ENCODE measurements at places on chromosomes 7 and 10. TPM values are rescaled to one million over a fixed set of nuclear protein-coding genes. Genes with fewer than 3 reads are reported as not detected.
A peak's percentile ranks its signal among the peaks of the same experiment; 100 is the strongest.

Gene C7orf33
- total RNA-seq = not detected

Gene CYP3A4
- 0.11 TPM for total RNA-seq

Gene GIMAP6
- 1.9 TPM for total RNA-seq

Gene CELF2
- total RNA-seq = 0.24 TPM

Gene OIT3
- not detected for total RNA-seq

DNA sequence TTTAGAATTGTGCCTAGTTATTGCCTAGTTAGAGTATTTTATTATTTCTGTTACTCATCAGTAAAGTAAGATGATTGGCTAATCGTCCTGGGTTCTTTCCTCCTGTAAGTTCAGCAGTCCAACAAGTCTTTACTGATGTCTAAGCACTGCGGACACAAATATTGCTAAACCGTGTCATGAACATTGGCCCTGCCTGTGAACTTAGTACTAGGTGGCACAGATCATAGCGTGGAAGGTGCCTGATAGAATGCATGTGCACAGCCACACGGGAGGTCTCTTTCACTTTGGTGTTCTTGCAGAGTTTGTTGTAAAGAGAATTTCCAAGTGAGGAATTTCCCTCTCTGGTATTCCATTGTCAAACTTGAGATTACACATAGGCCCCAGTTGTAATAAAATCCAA is 38.0 kb downstream of the RBM33 start:
- no peak for DNase-seq

DNA sequence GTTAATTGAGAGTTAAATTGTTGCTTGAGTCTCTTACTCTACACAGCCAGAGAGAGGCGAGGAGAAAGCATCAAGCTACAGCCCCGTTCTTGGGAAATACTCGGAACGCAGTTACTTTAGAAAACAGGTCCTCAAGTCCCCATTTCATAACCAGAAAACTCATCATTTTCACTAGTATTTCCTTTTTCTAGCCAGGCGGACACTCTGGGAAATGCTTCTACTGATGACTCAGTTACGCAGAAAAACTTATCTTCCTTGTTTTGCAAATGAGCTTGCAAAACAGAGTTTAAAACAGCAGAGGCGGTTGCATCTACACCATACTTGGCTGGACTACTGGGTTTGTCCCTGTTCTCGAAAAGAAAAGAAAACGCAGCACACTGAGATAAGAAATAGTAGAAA is 111.4 kb upstream of the FGFR2 start:
- DNase-seq = no peak

DNA sequence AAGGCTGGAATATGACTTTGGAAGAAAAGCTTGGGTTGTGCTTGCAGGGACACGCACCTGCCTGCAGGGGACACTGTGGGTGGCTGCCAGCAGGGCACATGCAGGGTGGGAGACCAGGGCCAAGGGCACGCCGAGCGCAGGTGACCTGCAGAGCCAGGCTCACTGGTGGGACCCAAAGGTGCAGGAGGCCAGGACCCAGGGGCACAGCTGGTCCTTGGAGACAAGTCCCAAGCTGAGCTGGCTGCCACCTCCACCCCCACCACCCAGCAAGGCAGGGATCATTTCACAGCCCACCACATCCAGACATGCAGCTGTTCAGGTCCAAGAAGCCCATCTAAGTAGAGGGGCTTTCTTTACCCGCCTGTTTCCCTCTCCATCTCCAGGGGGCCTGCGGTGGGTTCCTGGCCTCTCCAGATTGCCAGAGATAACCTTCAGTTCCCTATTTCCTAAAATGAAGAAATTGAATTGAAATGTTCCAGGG is 13.8 kb upstream of the CLIP2 start:
- DNase-seq = peak; percentile 62

DNA sequence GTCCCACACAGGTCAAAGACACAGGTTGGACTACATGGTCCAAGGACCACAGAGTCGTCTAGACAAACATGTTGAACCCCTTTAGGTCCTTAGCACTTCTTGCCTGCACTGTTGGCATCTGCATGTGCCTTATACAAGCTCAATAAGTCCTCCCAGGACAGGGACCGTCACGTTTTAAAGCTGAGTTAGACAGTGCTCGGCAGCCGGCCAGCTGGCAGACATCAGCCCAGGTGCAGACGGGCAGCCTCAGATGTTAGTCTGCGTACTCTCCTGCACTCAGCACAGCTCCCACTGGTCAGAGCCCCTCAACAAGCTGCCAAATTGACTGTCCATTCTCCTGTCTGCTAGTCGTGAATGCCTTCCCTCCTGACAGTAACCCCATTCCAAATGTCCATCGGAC is 34.9 kb downstream of the PARP12 start:
- DNase-seq = no peak

DNA sequence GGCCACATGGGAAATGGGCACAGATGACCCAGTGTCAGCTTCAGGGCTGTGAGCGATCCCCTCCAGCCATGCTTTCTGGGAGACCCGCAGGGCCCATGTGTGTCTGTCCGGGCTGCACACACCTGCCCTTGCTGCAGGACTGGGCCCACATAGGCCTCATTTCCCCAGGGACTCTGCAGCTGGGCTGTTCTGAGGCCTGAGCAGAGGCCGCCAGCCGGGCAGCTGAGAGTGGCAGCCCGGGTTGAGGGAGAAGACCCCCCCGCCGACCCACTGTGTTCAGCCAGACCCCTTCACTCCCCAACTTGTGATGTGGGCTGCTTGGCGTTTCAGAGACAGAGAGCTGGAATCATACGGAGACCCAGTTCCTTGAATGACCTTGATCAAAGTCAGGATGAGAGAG is 50.1 kb upstream of the DPYSL4 start:
- no peak for DNase-seq

DNA sequence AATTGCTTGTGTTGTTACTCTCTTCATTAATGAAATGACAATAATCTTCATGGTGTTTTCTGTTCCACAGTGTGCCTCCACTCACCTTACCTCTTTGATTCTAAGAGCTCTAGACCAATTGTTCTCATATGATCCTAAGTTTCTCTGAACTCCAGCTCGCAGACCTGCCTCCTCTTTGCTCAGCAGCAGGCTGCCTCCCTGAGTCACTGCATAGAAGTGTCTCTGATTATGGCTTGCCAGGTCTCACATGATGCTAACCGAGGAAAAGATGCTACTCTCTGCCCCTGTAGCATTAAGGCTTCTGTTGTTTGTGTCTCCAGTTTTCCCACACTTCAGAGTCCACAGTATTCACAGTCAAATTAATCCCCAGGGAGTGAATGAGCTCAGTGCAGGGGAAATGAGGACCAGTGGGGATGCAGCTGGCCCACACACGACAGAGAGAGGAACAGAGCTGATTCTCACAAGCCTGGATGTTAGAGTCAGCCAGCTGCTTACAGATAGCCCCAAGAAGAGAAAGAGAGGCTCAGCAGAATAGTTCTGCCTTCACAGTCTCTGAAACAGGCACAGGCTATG is 145.9 kb upstream of the EGR2 start:
- DNase-seq = no peak

DNA sequence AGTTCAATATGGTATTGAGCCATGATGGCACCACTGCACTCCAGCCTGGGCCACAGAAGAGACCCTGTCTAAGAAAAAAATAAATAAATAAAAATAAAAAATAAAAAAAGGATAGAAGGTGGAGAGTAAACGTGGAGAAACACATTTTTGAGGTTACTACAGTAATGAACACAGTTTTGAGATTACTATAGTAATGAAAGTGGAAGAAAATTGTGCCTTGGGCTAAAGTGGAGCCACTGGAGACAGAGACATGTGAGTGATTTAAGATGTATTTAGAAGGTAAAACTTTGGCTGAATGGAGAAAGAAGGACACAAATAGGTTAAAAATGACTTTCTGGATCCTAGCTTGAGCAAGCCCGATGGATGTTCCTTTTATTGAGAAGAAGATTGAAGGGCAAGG is 76.8 kb downstream of the HGF start:
- DNase-seq = no peak

DNA sequence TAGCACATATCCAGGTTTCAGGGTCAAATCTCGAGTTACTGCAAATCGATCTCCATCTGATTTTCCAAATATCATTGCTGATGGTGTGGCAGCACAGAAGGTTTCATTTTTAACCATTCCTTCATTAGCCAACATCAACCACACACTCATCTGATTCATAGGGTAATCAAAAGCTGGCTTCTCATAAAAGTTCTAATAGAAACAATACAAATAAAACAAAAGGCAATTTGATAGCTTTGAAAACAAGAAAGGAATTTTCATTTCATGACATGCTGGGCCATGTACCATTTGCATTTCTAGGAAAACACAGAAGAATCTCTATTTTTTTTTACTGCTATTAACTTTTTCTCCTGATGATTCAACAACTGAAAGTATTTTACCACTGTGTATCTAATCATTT is 147.7 kb upstream of the SLC26A5 start:
- no peak for DNase-seq

DNA sequence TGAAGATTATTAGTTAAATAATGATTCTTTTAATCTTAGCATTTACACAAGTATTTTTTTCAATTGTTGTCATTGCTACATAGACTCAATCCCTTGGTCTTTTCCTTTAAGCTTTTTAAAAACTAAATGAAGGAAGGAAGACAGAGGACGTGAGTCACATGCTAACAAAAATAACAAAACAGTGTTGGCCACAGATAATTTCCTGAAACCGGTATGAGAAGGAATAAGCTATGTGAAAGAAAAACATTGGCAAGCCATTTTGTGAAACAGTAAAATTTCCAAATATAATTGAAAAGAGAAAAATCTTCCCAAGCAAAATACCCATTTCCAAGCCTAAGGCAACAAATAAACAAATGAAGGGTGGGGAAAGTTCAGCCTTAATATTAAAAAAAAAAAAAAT is 223.0 kb downstream of the AHR start:
- peak; percentile 72 for DNase-seq

GRCh38 chr7:138032770-138033169 is 30.9 kb upstream of the CREB3L2 start:
- DNase-seq = no peak

GRCh38 chr10:128027822-128028507 is 98.3 kb downstream of the MKI67 start:
- no peak for DNase-seq

DNA sequence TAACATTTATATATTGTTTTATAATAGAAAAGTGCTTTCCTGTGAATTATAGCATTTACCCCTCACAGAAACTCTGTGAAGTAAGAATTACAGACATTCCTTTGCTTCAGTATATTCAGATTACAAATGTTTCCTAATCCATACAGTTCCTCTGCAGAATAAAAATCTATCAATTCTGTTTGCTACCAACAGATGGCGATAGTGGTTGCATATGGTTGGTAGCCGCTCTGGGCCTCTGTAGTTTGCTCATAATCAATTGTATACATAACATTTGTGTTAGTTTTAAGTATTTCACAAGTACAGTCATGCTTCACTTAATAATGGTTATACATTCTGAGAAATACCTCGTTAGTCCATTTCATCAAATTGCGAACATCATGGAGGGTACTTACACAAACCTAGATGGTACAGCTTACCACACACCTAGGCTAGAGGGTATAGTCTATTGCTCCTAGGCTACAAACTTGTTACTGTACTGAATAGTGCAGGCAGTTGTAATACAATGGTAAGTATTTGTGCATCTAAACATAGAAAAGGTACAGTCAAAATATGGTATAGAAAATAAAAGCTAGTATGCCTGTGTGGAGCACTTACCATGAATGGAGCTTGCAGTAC is 94.4 kb upstream of the STEAP4 start:
- no peak for DNase-seq

DNA sequence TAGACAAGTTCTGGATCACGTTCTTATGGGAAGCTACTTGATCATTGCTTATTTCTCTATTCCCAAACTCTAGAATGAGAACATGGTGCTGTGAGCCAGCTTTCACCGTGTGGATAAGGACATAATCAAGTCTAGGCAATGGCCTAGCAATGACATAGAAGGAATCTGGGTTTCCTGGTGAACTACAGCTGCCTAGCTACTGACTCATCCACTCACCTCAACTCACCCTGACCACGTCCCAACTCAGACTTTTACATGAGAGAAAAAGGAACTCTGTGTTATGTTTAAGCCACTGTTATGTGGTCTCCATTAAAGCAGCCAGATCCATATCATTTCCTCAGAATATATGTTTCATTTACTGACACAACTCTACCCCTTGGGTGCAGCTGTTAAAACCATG is 18.8 kb upstream of the MET start:
- peak; percentile 91 for DNase-seq

GRCh38 chr10:91925022-91925320 is 1.4 kb downstream of the BTAF1 start:
- DNase-seq = no peak

- DNase-seq = peak; percentile 96
Measured at GRCh38 chr7:1883031-1883761, 213.1 kb downstream of the ELFN1 start.

GRCh38 chr10:91462423-91462822 is 52.3 kb downstream of the HECTD2 start:
- DNase-seq = no peak

DNA sequence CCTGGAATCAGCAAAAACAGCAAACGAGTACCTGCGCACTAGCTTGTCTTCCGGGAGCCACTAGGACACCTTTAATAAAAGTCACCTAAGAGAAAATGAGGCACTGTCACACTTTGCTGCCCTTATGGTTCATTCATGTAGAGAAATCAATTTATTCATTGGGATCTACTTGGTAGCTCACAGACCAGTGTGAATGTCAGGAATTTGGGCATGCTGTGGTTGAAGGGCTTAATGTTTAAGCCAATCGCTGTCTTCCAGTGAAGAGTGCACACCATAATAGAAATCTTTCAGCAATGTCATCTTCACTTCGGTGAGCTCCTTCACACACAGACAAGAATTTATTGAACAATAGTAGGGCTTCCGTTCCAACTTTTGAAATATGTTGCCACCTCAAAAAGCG is 65.1 kb downstream of the MARCHF5 start:
- DNase-seq = no peak

DNA sequence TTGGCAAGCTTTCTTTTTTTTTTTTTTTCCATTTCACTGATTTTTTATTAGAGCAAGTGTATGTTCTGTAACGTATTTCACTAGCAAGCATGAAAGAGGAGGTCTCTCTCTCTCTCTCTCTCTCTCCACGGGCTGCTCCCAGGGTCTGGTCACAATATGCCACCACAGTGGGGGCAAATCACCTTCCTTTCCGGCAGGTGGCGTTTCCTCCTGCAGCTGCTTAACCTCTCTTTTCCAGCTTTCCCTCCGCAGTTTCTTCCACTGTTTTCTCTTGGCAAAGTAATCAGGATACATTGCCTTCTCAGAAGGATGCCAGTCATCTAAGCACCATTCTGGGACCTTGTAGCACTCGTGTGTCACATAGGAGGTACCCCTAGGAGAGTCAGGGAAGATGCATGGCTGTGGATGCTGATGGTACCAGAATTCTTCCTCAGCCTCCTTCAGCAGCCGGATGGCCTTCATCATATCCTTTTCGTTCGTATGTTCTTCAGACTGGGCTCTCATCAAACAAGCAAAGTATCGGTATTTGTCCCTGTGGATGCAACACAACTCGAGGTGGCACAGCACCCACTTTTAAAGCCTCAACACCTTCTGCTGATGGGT is 197.3 kb upstream of the PODXL start:
- DNase-seq = peak; percentile 57

GRCh38 chr7:133431134-133431724 is 178.4 kb downstream of the EXOC4 start:
- DNase-seq = no peak
